ENCODE measurements at places on chromosomes 4 and X.

DNA sequence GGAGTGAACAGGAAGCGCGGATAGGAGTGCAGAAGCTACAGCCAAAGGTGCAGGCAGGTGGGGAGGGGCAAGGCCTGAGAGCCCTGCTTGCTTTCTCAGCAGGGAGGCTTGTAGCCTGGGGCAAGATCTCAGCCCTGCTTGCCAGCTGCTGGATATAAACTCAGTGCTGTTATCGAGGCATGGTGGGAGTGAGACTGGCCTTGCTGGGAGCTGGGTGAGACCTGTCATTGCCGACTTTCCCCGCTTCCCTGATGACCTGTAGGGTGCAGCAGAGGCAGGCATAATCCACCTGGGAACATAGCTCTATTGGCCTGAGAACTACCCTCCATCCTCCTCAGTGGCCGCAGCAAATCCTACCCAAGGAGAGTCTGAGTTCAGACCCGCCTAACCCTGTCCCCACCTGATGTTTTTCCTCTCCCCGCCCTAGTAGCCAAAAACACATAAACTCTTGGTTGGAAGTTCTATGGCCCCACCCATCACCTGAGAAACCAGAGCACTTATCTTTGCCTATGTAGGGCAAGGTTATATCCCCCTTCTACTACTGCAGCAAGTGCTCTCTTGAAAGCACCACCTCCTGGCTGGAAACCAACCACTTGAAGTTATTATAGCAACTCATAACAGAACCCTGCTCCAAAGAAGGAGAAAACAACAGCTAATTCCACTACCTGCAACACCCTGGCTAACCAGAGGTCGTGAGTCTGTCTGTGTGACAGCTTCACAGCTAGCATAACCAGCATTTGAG, 80.7 kb downstream of the FHIP1A start:
- H3K27ac ChIP-seq: no peak overlapping the region
- DNase-seq: no peak
- no peaks in the 10 kb centered on the region for H3K4me1 ChIP-seq
- H3K4me3 ChIP-seq: no peak overlapping the region
- H3K27me3 ChIP-seq: no peaks in the 10 kb centered on the region

GRCh38 chrX:9196961-9197640, 163.2 kb upstream of the FAM9B start:
- peaks cover 11% of the 10 kb centered on the region for H3K27me3 ChIP-seq
- H3K4me3 ChIP-seq: no peak overlapping the region
- H3K36me3 ChIP-seq: no peaks in the 10 kb centered on the region
- H3K27ac ChIP-seq: no peak overlapping the region

- no peaks in the 10 kb centered on the region for H3K4me1 ChIP-seq
- DNase-seq: no peak
- no peaks in the 10 kb centered on the region for H3K36me3 ChIP-seq
- no peak overlapping the region for H3K27ac ChIP-seq
- H3K27me3 ChIP-seq: no peaks in the 10 kb centered on the region
Observed at GRCh38 chr4:173699841-173700475, 169.9 kb upstream of the HAND2 start.

- H3K36me3 ChIP-seq: no peaks in the 10 kb centered on the region
- H3K27ac ChIP-seq: no peak overlapping the region
- H3K4me1 ChIP-seq: no peaks in the 10 kb centered on the region
- DNase-seq: no peak
- no peaks in the 10 kb centered on the region for H3K27me3 ChIP-seq
- H3K4me3 ChIP-seq: no peak overlapping the region
Observed at GRCh38 chr4:41135801-41136200, 78.5 kb downstream of the APBB2 start.

DNA sequence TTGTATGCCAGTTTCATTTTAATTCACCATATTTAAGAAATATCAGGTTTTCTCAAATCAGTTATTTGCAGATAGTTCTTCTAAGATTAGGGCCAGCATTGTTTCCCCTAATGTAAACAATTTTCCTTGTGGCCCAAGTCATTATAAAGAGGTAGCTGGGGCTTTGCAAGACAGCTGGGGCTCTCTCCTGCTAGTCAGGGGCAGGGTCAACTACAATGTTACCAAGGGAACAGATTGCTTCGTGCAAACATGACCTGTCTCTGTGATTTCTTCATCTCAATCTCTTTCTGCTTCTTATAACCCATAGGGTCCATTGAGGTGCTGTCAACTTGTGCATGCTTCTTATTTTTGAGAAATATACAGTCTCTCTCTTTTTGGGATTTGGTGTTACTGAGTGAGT, 12.1 kb downstream of the ARMCX6 start:
- H3K27me3 ChIP-seq: peaks cover 6% of the 10 kb centered on the region
- H3K36me3 ChIP-seq: no peaks in the 10 kb centered on the region
- no peak overlapping the region for H3K27ac ChIP-seq
- no peak overlapping the region for H3K4me3 ChIP-seq

DNA sequence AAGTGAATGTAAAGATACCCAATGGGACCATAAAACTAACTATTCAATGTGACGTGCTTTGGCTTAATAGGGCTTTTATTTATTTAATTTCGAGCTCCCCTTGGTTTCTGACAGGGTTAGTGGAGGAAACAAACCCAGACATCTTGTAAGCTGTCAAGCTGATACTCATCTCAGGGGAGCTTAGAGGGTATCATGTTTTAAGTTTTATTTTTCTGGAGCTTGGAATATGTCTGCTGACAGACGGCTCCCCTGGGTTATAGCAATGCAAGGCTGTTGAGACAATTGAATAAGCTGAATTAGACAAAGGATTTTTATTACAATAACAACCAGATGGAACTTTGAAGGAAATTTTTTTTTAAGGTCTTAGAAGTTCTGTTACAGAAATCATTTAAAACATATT, 456.5 kb downstream of the IL1RAPL1 start:
- no peak for DNase-seq
- H3K36me3 ChIP-seq: no peaks in the 10 kb centered on the region
- H3K27ac ChIP-seq: no peak overlapping the region
- no peaks in the 10 kb centered on the region for H3K27me3 ChIP-seq

GRCh38 chr4:148151806-148152205, 290.4 kb downstream of the NR3C2 start:
- no peak overlapping the region for H3K27ac ChIP-seq
- H3K4me3 ChIP-seq: no peak overlapping the region
- no peaks in the 10 kb centered on the region for H3K4me1 ChIP-seq

Measured in breast epithelium (tissue), 4 donors.